ENCODE measurements at places on chromosomes 1 and 21.

GRCh38 chr1:222117809-222118208 lies 375.9 kb upstream of the DUSP10 start:
- no peak for DNase-seq

DNA sequence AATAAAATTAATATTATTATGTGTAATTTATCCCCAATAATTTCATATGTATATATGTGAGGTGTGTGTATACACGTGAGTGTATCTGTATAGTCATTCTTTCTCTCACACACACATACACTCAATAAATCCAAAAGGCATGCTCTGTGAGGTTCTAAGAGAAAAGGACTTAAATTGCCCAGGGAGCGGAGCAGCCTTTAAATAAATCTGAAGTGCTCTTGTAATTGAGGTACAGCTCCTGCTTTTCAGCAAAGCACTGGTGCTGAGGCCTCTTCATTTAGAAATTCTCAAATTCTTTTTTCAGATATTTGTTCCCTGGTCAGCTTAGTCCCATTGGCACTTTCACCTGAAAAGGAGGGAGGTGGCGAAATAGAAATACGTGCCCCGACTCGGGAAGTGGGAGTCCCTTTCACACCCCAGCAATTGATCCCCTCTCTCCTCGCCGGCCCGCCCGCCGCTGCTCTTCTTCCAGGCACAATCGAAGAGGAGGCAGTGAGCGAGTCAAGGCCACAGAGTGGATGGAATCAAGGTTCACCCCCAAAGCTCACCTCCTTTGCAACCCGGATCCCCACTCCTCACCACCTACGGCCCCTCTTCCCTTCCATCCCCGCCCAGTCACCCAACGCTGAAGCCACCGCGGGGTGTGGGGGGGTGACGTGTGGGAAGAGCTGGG lies 944 bp downstream of the PLPPR5 start:
- DNase-seq = no peak

- DNase-seq = no peak
These were observed 25.3 kb downstream of the NADK start for GRCh38 chr1:1752636-1753606.

- no peak for DNase-seq
These were observed 20.9 kb upstream of the HSD3B2 start for GRCh38 chr1:119394085-119394484.

DNA sequence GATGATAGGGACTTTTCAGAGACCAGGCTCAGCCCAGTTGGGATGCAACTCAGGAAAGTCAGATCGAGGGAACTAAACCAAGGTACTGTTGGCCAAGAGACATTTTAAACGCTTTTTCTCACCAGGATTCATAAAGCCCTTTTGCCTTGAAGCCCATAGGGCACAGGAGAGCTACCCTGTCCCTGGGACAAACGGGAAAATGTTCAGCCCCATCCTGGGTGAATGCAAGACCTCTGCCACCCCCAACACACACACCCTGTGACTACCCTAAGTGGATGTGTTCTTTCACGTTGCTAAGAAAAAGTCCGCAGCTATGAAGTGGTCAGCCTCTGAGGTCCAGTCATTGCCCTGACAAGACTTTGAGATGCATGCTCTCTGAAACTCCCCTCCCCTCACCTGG lies 58.4 kb downstream of the ITPKB start:
- DNase-seq = no peak
